ENCODE measurements at places on chromosomes 16 and 17. TPM values are rescaled to one million over a fixed set of nuclear protein-coding genes. Genes with fewer than 3 reads are reported as not detected.

The C17orf67 gene
- total RNA-seq: 2.3 TPM

DNA sequence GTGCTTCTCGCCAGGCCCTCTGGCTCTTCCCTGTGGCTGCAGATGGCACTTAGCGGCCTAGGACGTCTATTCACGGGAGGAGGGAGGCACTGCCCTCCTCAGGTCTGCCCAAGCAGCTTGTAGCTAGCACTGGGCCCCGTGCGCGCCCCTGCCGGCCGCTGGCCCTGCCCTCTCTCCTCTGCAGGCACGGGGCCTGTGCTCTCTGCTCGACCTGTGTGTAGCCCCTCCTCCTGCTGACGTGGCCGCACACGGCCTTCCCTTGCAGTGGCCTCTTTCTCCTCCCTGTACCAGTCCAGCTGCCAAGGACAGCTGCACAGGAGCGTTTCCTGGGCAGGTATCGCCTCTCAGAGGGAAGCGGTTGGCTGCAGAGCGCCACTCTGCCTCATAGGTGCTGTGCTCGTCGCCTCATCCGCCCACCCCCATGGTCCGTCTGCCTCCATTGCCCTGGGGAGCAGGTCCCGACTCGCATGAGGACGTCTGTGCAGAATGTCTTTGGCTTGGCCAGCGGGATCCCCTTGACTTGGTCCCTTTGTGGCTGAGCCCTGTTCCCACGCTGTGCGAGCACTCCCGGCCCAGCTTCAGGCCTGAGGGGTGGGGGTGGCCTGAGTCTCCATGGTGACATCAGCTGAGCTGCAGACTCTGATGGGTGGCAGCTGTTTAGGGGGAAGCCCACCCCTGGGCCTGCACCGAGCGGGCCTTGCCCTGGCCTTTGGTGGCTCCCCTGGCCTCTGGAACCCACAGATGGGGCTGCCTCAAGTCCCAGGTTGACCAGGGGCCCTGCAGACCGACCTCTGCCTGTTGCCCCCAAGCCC lies 34.6 kb downstream of the TSC2 start:
- no peak for DNase-seq

DNA sequence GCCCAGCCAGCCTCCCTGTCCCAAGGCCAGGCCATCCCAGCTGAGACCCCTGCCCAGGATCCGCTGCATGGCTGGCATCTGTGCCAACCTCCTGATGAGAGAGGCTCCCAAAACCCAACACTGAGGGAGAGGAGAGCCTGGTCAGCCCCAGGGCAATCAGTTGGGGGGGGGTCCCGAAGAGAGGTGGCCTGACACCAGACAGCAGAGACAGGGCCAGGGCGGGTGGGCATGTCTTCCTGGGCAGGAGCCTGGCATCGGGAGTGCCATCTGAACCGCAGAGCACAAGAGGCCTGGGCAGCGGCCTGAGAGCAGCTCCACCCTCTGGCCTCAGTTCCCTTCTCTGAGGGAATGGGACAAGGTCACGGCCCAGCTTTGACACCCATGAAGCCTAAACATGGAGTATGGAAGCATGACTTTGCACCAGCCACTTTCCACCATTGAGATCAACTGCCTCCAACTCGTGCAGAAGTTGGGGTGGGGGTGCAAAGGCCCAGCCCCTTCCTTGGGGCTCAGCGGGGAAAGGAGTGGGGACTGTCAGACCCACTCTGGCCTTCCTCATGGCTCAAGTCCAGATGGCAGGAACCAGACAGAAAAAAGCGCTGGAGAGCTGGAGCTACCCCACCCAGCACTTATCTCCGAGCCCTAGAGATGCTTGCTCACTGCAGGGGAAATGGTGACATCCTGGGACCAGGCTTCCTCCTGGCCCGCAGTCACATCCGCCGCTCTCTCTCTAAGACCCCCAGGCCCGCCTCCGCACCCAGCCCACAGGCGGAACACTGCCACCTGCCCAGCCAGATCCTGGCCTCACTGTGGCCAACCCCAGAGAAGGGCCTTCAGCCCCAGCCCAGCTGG lies 9.7 kb downstream of the RHBDF2 start:
- DNase-seq: no peak

DNA sequence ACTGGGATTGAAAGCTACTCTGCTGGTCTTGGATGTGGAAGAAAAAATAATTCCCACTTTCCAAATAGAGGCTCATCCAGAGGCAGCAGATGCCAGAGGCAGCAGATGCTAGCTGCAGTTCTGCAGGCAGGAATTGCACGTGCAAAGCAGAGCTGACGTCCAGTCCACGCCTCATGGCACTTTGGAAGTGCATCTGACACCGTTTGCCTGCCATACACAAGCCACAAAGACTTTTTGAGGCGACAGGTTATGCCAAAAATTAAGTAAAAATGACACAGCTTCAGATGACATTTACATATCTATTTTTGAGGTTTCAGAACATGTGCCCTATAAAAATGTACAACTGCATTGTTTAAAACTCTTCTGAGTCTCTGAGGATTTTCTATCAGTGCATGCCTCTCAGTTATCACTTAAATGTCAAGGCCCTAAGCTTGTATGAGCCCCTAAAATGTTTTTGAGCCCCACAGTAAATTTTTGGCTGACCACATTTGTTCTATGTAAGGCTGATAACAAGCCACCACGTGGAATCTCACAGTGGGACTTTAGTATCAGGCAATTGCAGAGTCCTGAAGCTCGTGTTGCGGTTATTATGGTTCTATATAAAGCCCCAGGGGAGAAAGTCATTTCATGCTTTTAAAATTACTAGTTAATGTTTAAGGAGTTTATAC lies 239.2 kb downstream of the PRKCA start:
- DNase-seq: peak; percentile 86

DNA sequence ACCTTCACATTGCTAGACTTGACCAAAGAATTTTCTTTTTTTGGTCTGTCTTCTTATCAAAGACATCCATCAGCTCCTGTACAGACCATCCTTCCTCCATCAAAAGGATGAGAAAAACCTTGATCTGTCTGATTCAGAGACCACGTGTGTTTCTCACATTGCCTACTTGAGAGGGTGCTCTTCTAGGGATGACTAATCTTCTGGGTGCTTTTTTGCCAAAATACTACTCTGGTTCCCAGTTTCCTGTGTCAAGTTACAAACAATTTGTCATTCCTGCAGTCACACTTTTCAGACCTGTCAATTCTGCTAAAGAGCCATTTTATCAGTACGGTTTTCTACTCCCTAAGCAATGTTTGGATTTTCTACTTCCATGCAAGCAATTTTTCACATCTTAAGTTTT lies 492.2 kb downstream of the CDH11 start:
- DNase-seq: peak; percentile 6

DNA sequence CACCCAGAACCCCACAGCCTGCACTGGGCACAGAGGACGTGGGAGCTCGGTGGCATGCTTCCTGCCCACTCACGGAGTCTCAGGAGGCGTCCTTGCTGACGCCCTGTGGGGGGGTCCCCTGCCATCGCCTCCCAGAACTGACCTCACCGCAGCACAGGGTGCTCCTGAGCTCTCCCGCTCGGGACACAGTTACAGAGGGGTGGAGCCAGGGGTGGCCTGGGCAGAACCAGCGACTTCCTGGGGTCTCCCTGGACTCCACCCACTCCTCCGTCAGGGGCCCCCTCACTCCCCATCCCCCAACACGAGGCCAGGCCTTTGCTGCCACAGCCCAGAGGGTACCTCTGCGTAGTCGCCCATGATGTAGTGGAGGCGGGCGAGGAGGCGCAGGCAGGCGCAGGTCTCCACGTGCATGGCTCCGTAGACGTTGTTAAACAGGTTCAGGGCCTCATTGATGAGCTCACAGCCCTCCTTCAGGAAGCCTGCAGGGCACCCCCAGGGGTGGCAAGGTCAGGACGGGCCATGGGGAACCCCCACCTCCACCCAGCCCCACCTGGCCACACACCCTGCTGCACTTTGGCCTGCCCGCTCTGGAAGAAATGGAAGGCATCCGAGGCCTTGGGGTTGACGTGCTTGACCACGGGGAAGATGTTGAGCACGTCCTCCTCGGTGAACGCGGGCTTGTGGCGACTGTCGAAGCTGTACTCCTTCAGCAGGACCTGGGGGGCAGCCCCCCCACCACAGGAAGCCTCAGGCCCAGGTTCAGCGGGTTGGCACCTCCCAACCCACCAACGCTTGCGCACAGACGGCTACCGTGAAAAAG lies 17.8 kb downstream of the CLUH start:
- DNase-seq: no peak

The MAPK7 gene
- 9.8 TPM for total RNA-seq

DNA sequence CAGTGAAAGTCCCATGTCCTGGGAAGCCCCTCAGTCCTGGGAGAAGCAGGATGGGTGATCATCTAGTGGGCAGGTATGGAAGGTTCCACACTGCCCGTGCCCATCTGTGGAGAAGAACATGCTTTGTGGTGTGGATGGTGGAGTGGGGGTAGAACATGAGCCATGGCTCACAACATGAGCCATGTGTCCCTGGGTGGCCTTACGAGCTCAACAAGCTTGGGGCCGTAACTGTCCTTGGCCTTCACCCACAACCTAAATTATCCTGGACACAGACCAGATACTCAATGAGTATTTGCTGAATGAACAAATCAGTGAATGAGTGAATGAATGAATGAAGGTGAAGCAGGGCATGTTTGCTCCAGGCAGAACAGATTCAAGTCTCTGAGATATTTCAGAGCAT lies 13.5 kb downstream of the SOX8 start:
- DNase-seq: no peak

The PDE6G gene
- total RNA-seq: not detected

DNA sequence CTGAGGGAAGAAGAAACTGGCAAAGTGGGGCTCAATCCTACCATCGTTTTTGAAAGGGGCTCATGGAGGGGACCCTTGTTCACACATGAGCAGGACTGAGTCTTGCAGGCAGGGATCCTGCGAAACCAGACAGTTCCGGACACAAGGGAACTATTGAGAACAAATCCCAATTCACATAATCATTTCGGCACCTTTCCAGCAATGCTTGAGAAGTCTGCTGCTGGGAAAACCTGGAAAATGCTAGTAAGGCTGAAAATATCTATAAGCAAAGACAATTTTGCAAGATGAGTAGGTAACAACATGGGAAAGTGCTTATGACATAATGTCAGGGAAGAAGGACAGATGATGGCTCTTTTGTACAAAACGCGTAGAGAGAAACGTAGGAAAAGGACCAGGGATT lies 52.1 kb upstream of the BPTF start:
- DNase-seq: no peak

Data from PC-3 (cell line).